ENCODE measurements at places on chromosomes 7 and 10.

DNA sequence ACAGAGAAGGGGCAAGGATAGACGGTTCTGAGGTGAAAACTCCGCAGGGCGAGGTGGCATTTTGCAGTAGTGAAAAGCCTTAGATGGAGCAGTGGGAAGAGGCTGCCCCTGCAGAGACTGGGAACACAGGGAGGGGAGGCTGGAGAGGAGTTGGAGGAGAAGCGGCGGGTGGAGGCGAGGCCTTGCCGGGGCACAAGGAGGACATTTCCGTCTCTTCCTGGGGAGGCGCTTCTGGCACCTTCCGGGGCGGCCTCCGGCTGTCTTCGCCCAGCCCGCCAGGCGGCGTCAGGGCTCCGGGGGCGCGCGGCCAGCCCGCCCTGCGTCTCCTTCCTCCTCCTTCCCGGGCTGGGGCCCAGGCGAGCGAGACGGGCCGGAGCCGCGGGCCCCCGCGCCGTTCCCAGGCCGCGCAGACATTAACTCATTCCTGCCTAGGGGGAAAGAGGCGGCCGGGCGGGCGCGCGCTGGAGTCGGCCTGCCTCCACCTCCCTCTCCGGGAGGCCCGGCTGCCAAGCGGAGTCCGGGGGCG, 42.7 kb downstream of the LDB3 start:
- DNase-seq, result peak; percentile 79

- DNase-seq, result no peak
These were observed 228.3 kb upstream of the NPVF start for GRCh38 chr7:25456467-25457171.

DNA sequence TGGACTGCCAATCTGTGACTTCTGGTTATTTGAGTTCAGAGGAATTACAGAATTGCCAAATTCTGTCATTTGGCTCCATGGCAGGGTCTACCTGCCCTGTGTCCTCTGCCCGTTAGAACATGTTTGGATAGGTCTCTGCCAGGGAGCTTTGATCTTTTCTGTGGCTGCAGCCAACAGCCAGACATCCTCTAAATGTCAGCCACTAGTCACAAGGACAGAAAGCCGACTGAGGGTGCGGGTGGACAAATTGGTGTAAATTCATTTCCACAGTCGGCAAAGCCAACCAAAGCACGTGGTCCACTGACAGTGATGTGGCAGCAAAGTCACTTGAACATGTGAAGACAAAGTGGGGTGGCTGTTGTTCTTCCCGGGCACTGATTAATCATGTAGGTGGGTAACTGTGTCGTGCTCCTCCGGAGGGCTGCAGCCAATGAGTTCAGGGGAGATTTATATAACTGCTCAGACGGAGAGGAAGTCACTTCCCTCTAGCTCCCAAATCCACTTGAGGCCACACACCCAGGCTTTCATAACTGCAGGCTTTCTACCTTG, 26.7 kb upstream of the CAMK1D start:
- no peak for DNase-seq

DNA sequence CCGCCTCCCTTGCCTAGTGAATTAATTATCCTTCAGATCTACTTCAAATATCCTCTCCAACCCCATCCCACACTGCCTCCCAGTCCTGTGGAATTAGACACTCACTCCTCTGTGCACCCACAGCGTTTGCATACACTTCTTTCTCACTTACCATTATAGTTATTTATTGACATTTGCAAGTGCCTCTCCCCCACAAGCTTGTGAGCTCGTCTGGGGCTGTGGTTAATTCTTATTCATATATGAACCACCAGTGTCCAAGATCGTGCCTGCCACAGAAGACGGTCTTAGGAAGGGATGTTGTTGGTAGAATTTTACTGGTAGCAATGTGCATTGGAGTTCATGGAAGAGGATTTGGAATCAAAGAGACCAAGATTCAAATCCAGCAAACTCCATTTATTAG, 68.1 kb upstream of the AOAH start:
- no peak for DNase-seq

GRCh38 chr10:121926671-121927317, 1.0 kb downstream of the ATE1 start:
- DNase-seq, result peak; percentile 0

- no peak for DNase-seq
These were observed 168.3 kb downstream of the CREB5 start for GRCh38 chr7:28580665-28581064.

- no peak for DNase-seq
These were observed 120.9 kb upstream of the TMEM106B start for GRCh38 chr7:12089951-12090756.

DNA sequence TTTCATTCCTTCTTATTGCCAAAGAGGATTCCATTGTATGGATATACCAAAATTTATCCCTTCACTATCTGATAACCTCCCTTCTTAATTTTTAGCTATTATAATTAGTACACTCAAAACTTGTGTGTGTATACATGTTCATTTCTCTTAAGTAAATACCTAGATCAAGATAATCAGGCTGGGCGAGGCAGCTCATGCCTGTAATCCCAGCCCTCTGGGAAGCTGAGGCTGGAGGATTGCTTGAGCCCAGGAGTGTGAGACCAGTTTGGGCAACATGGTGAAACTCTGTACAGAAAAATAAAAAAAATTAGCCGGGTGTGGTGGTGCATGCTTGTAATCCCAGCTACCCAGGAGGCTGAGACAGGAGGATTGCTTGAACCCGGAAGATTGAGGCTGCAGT, 15.8 kb upstream of the ACHE start:
- no peak for DNase-seq

GRCh38 chr10:26335574-26336093, 102.5 kb upstream of the APBB1IP start:
- no peak for DNase-seq

GRCh38 chr7:86668315-86668714, 24.6 kb downstream of the GRM3 start:
- DNase-seq, result no peak

GRCh38 chr7:130441408-130441869, 623 bp upstream of the CEP41 start:
- no peak for DNase-seq

DNA sequence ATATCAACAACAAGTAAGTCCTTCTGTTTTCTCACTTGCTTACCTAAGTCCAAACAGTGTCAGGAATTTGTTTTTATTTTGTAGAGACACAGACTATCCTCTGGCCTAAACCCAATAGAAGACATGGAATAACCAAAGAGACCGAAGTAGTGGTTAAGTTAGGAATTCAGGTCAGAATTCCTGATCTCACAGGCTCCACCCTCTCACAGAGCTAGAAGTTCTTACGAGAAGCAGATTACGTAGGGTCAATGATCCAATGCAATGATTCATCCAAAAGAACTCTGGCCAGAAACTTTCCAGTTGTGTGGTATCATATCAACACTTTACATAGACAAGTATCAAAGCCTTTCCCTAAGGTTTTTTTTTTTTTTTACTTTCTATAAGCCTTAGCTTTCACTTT, 73.8 kb downstream of the IQUB start:
- peak; percentile 84 for DNase-seq

DNA sequence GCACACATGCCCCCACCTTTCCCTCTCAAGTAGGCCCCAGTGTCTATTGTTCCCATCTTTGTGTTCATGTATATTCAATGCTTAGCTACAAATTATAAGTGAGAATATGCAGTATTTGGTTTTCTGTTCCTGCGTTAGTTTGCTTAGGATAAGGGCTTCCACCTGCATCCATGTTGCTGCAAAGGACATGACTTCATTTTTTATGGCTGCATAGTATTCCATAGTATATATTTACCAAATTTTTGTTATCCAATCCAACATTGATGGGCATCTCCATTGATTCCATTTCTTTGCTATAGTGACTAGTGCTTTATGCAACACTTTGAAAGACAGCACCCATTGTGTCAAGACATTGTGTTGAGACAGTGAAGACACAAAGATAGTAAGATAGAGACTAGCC, 19.0 kb upstream of the ABCB4 start:
- no peak for DNase-seq

DNA sequence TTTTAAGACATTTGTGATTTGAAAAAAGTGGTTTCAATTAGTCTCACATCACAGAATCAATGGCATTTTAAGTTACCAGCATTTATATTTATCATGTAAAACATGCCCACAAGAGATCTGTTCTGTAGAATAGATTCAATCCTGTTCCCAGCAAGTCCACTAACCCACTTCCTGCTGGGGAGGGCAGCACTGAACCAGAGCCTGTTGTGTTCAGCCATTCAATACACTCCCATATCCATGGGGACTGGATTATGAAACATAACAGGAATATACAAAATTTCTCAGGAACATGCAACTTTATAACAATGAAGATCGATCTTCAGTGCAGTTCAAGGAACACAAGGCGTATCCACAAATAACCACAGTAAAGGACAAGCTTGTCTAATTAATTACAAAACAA, 24.4 kb upstream of the ANK3 start:
- DNase-seq, result peak; percentile 35

DNA sequence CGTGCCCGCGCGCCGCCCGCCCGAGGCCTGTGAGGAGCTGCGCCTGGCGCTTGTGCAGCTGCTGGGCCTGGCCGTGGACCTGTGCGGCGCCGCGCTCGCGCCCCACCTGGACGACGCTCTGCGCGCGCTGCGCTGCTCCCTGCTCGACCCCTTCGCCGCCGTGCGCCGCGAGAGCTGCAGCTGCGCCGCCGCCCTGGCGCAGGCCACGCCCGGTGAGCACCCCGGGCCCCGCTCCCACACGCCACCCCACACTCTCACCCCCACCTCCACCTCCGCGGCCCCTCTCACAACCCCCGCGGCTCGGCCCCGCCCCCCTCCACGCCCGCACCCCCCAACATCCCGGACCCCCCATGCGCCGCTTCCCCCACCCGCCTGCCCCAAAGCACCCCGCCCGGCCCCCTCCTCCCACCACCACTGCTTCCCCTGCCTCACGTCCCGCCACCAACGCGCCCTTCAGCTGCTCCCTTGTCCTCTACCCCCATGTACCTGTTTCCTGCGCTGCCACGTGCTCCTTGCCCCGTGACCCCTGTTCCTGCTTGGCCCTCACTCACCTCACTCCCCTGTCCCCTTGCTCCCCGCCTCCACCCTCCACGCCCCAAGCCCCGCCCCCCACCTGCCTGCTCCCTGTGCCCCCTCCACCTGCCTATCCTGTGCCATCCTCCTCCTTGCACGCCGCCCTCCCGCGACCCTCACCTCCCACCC, at the start of gene PRKAR1B:
PRKAR1B (minus strand) TSS at position 178 of the 702 bp plus-strand sequence. CDS start 15,776 bp downstream, outside the sequence.
- DNase-seq, result no peak

GRCh38 chr7:13848681-13849131, 140.8 kb downstream of the ETV1 start:
- no peak for DNase-seq

GRCh38 chr10:24417053-24417452, 208.1 kb downstream of the KIAA1217 start:
- no peak for DNase-seq

- no peak for DNase-seq
These were observed 33.3 kb downstream of the CRHR2 start for GRCh38 chr7:30648744-30649540.

- no peak for DNase-seq
These were observed 277.5 kb upstream of the MAGI2 start for GRCh38 chr7:79730971-79731370.

DNA sequence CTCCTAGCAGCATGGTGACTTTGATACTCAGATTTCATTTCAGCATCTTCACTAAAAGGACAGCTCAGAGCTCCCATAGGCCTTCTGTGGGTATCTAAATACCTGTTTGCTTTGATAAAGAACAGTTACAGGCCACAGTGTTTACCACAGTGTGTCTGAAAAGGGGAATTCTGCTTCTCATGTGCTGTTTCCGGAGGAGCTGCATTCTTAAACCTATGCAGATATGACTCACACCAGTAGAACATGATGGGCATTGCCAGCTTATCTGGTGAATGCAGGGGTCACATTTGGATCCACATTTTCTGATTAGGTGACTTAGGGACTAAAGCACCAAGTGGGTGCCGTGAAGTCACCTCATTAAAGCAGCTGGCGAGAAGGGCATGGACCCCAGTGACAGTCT, 52.6 kb downstream of the TRRAP start:
- peak; percentile 77 for DNase-seq

GRCh38 chr7:21261627-21262594, 166.0 kb upstream of the SP4 start:
- peak; percentile 59 for DNase-seq

DNA sequence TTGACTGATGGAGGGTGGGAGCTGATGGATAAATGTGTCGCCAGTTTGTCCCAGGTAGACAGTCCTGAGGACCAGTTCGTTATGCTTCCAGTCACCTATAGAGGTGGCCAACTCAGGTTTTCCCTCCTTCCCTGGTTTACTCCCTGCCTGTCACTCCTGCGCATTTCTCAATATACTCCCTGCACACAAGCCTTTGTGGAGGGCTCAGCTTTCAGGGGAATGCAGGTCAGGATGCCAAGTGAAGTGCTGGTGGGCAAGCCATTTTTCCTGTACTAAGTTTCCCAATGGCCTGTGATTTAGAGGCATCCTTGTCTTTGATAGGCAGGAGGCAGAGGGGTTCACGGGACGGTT, 473.5 kb upstream of the ZMIZ1 start:
- DNase-seq, result no peak

GRCh38 chr10:69222157-69223027, 2.3 kb downstream of the HKDC1 start:
- peak; percentile 95 for DNase-seq

GRCh38 chr7:142774826-142775225, 4.1 kb downstream of the PRSS2 start:
- DNase-seq, result peak; percentile 76
